ENCODE measurements at places on chromosomes 13 and 19.

- DNase-seq = peak; percentile 91
- peaks cover 23% of the 10 kb centered on the region for H3K4me1 ChIP-seq
- H3K36me3 ChIP-seq = peaks cover 22% of the 10 kb centered on the region
- H3K27ac ChIP-seq = peak overlapping the region; percentile 19
- no peak overlapping the region for H3K4me3 ChIP-seq
Observed at GRCh38 chr19:13781547-13781946, 7.3 kb downstream of the C19orf53 start.

- H3K36me3 ChIP-seq = no peaks in the 10 kb centered on the region
- H3K4me1 ChIP-seq = peaks cover 22% of the 10 kb centered on the region
- H3K27me3 ChIP-seq = no peaks in the 10 kb centered on the region
Observed at GRCh38 chr19:18274219-18274780, at the start of gene IQCN. TSS of gene IQCN (minus strand) at chr19:18274452. CDS start at chr19:18269478, 4,974 bp downstream.

DNA sequence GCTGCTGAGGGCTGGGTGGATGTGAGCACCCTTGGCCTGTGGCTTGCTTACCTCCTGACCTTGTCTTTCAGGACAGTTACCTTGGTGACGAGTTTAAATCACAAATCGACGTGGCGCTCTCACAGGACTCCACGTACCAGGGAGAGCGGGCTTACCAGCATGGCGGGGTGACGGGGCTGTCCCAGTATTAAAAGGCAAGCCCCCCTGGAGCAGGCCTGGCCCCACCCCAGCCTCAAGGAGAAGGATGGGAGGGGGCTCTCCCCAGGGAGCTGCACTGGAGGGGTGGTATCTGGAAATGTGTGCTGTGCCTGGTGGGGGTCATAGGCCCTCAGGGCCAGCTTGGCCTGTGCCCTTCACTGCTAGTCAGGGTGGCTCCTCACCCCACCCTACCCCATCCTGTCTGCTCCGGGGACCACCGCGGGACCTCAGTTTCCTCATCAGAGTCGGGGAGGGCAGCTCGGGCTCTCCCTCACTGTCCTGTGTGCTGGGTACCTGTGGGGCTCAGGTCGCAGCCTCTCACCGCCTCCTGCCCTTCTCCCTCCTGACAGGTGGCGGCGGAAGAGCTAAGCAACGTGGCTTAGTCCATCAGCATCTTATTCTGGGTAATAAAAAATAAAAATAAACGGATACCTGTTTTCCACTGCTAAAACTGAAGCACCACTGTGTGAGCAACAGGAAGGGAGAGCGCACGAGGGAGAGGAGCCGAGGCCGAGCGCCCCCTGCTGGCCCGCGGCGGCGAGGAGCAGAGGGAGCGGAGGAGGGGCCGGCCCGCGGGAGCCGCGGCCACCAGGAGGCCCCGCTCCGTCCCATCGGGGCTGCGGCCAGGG, 29.8 kb downstream of the CERS1 start:
- H3K36me3 ChIP-seq = peaks cover 40% of the 10 kb centered on the region
- H3K27me3 ChIP-seq = peaks cover 7% of the 10 kb centered on the region
- H3K4me1 ChIP-seq = no peaks in the 10 kb centered on the region
- peak; percentile 60 for DNase-seq

GRCh38 chr19:57103573-57104277, 16.1 kb upstream of the USP29 start:
- peak; percentile 19 for DNase-seq
- H3K4me1 ChIP-seq = no peaks in the 10 kb centered on the region
- H3K27me3 ChIP-seq = no peaks in the 10 kb centered on the region
- H3K36me3 ChIP-seq = no peaks in the 10 kb centered on the region
- no peak overlapping the region for H3K27ac ChIP-seq

All from endothelial cell of umbilical vein (primary cell).